ENCODE measurements at places on chromosomes 2 and 18.

- DNase-seq = peak; percentile 55
Measured at GRCh38 chr18:23703057-23703986, 14.1 kb downstream of the LAMA3 start.

DNA sequence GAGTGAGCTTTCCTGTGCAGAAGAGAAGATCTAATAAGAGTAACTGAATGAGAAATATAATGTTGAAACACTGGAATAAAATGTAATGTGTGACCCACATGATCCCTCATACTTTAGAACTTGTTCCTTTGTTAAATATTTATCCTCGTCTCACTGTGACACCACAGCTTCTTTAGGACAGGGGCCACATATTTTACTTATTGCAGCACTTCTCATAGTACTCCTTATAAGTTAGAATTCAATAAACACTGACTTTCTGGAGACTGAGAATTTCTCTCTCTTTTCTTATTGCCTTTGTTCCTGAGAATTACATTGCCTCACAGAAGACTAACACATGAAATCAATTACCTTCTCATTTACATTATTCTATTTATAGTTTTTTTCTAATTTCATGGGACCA, 1234.6 kb upstream of the CHAC2 start:
- DNase-seq = no peak

DNA sequence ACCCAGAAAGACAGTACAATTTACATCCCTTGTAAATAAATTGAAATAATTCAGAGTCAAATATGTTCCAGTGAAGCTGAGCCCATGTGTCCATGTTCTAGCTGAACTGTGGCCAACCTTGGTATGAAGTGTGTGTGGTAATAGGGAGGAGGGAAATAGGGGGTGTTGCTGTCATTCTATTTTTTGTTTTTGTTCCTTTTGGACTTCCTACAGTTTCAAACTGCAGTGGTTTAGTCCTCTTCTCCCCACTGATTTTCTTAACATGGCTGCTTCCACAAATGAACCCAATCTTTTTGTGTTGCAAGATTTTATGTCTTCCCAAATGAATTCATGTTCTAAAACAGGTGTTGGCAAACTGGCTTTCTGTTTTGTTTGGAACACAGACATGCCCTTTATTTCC, 156.9 kb downstream of the CCBE1 start:
- DNase-seq = no peak

GRCh38 chr2:113910110-113910717, 20.3 kb downstream of the ACTR3 start:
- DNase-seq = no peak

DNA sequence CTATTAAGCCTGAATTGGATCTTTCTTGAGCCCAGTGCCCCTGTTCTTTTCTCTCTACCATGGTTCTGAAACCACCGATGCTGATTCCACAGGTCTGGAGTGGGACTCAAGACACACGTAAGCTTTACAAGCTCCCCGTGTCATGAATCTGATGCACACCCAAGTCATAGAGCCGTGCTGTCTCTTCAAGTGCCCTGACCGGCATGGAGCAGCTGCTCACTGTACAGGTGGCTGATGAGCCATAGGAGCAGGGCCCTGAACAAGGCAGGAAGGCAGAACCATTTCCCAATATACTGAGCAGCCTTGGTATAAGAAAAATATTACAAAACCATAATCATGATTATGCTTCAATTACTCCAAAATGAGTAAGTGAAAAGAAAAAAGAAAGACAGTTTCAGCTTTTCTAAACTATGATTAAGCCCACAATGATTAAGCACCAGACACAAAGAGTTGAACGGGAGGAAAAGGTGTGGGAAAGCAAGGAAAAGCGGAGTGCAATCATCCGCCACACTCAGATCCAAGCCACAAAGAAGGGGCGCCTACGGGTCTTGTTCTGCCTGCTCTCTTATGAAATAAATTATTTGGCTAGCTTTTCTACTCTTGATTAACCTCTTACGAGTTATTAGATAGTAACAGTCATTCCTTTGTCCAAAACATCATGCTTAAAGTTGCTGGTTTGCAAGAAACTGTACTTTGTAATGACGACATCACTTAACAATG, 41.7 kb downstream of the NOL10 start:
- no peak for DNase-seq

DNA sequence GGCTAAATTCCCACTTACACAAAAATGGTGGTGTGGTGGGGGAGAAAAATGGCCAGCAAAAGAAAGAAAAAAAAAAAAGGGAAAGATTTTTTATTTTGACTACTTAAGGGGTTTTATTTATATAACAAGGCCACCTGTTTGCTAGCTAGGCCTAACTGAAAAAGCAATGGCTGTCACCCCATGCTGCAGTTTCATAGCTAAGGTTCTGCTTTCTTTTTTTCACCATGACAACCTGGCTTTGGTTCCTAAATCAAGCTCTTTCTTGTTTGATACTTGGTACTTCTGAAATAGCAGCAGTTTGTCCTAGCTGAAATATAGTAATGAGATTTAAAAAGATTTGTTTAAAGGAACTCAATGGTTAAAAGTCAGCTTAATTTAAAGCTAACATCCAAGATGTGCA, 433.2 kb upstream of the MEX3C start:
- DNase-seq = no peak

DNA sequence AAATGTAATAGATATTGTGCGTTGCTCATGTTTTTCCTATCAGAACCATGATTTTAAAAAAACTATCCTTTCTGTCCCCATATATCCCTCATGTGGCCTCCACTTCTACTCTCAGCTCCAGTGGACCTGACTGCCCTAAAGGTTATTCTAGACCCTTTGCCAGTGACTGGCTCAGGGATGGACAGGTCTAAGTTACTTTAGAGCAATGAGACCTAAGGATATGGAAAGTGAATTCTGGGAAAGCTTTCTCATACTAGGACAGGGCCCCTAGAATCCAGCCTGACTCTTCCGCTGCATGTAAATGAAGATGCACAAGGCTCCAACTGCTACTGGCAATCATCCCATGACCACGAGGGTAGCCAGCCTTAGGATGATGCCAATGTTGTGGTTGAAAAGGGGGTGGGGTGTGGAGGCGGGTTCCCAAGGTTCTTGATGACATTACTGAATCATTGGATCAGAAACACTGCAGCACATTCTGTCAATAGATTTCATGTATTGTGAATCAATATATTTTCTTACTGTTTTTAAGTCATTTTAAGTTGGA, 21.3 kb downstream of the C2orf69 start:
- DNase-seq = no peak

GRCh38 chr18:38067086-38067485, 501.5 kb upstream of the CELF4 start:
- DNase-seq = no peak

DNA sequence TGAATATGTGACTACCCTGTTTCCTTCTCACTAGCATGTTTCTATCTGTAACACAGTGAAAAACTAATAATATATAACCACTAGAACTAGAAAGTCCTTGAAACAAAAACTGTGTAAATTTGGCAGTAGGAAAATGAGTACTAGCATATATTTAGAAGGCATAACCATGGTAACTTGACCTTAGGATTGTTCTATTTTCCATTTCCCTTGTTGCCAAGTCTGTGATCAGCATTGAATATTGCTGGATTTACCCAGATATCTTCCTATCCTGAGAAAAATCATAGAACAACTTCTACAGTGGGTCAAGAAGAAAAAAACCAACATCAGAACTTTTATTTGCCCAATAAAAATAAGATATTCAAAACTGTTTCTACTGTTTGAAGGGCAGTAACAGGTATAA, 563.9 kb upstream of the NRXN1 start:
- no peak for DNase-seq

GRCh38 chr18:37484983-37485834, 80.4 kb downstream of the CELF4 start:
- no peak for DNase-seq

DNA sequence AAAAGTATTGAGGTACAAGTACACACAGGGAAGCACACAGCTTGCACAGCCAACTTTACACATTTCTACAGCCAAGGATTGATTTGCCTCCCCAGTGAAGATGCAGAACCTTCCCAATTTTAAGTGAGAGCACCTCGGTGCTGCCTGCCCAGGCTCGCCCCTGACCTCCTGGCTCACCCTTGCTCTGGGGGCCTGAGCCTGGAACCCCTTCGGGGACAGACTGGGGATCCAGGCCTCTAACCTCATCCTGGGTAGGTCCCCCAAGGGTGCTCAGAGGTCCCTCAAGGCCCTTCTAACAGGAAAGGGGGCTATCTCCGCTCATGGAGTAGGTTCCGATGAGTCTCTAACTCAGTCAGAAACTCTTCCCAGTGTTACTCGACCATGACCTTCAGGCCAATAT, 53.1 kb downstream of the BCL2L11 start:
- DNase-seq = no peak

Measured in AG04450 (cell line).